ENCODE measurements at places on chromosomes 11 and 22.
A peak's percentile ranks its signal among the peaks of the same experiment; 100 is the strongest.

DNA sequence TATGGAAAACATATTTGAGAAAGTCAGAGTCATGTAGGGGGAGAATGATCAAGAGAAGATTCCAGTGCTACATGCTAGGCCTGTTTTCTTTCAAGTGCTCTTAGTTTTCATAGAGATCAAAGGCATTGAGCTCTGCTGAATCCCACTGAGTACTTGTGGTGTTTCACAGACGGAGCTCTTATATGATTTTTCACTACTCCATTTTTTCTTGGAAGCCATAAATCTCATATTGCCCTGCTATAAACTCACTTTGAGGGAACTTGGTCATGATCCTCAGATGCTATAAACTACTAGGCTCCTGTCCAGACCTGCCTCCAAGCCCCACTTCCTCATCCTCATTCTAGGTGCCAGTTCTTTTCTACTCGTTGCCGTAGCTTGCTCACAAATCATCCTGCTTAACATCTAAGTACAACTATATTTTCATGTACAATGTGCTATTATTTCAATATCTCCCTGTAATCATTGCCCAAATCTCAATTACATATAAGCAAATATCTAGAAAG, 180.8 kb upstream of the CCDC179 start:
- no peaks in the 10 kb centered on the region for H3K27me3 ChIP-seq
- DNase-seq: no peak
- H3K36me3 ChIP-seq: no peaks in the 10 kb centered on the region

DNA sequence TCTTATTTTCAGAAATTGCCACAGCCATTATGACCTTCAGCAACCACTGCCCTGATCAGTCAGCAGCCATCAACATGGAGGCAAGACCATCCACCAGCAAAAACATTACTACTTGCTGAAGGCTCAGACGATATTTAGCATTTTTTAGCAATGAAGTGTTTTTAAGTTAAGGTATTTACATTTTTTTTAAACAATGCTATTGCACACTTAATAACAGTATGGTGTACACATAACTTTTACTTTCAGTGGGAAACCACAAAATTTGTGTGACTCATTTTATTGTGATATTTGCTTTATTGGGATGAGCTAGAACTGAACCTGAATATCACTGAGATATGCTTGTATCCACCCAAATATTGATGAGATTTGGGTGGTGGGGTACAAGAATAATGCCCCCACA, 110.9 kb downstream of the TSPAN18 start:
- H3K4me3 ChIP-seq: no peak overlapping the region
- H3K4me1 ChIP-seq: no peaks in the 10 kb centered on the region
- no peaks in the 10 kb centered on the region for H3K36me3 ChIP-seq
- no peak overlapping the region for H3K27ac ChIP-seq
- no peak for DNase-seq
- no peaks in the 10 kb centered on the region for H3K27me3 ChIP-seq

DNA sequence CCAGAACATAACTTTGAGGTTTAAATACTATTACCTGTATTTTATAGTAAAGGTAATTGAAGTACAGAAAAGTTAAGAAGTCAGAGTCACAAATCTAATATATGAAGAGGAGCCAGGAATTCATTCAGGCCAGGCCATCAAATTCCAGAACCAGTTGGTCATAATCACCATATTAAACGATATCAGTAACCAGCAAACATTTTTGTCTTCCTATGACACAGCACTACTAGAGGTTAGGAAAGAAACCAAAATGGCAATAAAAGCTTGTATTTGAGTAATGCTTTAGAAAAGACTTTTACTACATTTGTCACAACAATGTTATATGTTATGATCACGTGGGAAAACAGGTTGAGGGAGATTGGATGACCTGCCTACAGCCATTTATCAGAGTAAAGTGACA, 62.2 kb downstream of the DKK3 start:
- DNase-seq: no peak
- H3K27me3 ChIP-seq: no peaks in the 10 kb centered on the region
- H3K27ac ChIP-seq: no peak overlapping the region
- no peaks in the 10 kb centered on the region for H3K4me1 ChIP-seq
- H3K36me3 ChIP-seq: peaks cover 11% of the 10 kb centered on the region

GRCh38 chr22:33922349-33922681, 2.0 kb upstream of the LARGE1 start:
- no peak for DNase-seq
- no peak overlapping the region for H3K27ac ChIP-seq
- H3K4me3 ChIP-seq: peak overlapping the region; percentile 46
- H3K4me1 ChIP-seq: no peaks in the 10 kb centered on the region
- H3K27me3 ChIP-seq: peaks cover 4% of the 10 kb centered on the region
- H3K36me3 ChIP-seq: no peaks in the 10 kb centered on the region

DNA sequence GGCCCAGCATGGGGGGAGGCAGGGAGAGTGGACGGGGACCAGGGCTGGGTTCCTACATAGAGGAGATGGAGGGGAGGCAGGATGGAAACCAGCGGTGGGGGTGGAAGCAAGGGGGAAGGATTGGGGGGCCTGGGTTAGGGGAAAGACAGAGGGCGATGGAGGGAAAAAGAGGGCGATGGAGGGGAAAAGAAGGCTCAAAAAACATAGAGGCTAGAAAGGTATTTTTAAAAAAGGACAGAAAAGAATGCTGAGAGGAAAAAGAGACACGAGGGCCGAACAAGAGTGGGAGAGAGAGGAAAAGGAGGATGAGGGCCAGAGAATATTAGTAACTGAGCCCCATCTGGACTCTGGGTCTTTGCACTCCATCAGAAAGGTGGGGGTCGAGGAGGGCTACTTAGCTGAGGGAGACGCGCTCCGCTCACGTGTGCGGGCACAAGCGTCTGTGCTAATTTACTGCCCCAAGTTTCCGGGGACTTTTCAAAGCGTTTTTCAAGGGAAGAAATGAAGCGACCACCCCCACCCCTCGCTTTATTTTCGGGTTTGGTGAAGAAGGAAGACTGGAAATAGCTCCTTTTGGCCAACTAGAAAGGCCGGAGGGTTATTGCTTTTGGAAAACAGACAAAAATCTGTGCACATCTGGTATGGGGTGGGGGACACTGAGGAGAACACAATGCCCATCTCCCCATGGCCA, 14.5 kb downstream of the PAX6 start:
- no peaks in the 10 kb centered on the region for H3K36me3 ChIP-seq
- peaks cover 8% of the 10 kb centered on the region for H3K4me1 ChIP-seq
- peaks cover 10% of the 10 kb centered on the region for H3K27me3 ChIP-seq
- H3K4me3 ChIP-seq: no peak overlapping the region

All from naive thymus-derived CD4-positive, alpha-beta T cell (primary cell).